ENCODE measurements at places on chromosomes 3 and 15.

GRCh38 chr3:14543446-14543845 lies 3.3 kb upstream of the GRIP2 start:
- no peak for DNase-seq

GRCh38 chr15:70244978-70245542 lies 147.3 kb upstream of the TLE3 start:
- no peak for DNase-seq

DNA sequence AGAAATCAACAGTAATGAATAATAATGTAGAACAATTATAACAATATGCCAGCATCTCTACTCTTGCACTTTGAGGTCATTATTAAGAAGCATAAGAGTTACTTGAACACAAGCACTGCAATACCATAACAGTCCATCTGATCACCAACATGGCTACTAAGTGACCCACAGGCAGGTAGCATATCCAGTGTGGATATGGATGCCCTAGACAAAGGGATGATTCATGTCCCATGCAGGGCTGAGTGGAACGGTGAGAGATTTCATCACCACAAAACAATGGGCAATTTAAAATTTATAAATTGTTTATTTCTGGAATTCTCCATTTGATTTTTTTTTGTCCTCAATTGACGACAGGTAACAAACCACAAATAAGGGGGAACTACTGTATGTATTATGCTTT lies 107.7 kb upstream of the TSC22D2 start:
- peak; percentile 21 for DNase-seq

DNA sequence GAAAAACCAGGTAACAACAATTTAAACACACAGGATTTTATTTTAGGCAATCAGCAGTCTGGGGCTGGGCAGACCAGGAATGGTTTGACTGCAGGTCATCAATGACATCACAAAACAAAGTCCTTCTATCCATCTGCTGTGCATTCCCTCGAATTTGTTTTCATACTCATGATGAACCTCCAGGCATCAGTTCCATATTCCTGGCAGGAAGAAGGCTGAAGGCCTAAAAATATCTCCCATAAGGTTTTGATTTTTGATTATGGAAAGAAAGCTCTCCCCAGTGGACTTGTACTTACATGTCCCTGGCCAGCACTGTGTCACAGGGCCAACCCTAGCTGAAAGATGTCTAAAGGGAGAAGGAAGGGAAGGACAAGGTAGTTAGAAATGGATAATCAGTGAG lies 107.4 kb downstream of the PEAK1 start:
- peak; percentile 64 for DNase-seq

- no peak for DNase-seq
Observed at GRCh38 chr3:17195192-17195611, 310.4 kb downstream of the PLCL2 start.

GRCh38 chr3:167843886-167844285 lies 108.4 kb downstream of the SERPINI1 start:
- no peak for DNase-seq

DNA sequence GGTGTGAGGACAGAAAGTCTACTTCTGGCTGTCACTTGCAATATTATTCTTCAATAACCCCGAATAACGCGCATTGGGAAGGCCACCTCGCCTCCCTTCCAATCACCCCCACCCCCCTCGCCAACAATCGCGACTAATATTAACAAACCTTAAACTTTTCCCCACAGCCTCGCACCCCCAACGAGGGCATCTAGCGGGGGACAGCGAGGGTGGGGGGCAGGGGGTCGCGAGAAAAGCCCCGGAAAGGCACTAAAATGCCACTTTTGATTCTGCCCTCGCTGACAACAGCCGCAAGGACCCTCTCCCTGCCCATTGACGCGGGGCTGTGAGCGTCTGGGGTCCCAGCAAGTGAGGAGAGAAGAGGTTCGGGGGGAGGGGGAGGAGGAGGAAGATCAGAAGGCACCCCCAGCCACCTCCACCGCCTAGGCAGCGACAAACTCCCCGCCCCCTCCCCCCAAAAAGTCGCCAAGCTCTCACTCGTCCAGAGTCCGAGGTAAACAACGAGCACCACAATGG lies 868 bp downstream of the SATB1 start:
- DNase-seq = peak; percentile 1

GRCh38 chr3:25257026-25257425 lies 171.0 kb upstream of the RARB start:
- peak; percentile 84 for DNase-seq

GRCh38 chr3:131018970-131019369 lies 7.7 kb downstream of the ASTE1 start:
- DNase-seq = no peak

GRCh38 chr15:63917588-63918316 lies 84.0 kb upstream of the HERC1 start:
- DNase-seq = no peak

GRCh38 chr3:196694202-196694638 lies 17.8 kb downstream of the CEP19 start:
- DNase-seq = no peak

- peak; percentile 54 for DNase-seq
Observed at GRCh38 chr3:128499724-128500275, 6.8 kb upstream of the GATA2 start.

DNA sequence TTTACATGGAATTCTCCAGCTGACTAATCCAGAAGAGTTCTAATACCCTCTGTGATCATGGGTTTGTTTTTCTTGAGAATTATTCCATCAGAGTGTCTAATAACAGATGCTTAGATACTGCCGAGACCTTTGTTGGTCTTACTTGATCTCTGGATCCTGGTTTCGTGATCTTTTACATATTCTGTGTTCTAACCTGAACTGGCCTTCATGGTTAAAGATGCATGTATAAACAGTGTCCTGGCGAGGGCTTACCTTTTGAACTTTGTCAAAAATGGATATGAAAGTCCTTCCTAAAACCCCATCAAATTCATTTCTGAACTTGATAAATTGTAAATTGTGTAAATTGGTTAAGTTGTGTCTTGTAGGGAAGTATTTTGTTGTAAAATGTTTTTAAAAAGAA lies 24.8 kb downstream of the UBE2Q2 start:
- DNase-seq = no peak

- peak; percentile 9 for DNase-seq
Observed at GRCh38 chr3:61422945-61423673, 138.3 kb upstream of the PTPRG start.

DNA sequence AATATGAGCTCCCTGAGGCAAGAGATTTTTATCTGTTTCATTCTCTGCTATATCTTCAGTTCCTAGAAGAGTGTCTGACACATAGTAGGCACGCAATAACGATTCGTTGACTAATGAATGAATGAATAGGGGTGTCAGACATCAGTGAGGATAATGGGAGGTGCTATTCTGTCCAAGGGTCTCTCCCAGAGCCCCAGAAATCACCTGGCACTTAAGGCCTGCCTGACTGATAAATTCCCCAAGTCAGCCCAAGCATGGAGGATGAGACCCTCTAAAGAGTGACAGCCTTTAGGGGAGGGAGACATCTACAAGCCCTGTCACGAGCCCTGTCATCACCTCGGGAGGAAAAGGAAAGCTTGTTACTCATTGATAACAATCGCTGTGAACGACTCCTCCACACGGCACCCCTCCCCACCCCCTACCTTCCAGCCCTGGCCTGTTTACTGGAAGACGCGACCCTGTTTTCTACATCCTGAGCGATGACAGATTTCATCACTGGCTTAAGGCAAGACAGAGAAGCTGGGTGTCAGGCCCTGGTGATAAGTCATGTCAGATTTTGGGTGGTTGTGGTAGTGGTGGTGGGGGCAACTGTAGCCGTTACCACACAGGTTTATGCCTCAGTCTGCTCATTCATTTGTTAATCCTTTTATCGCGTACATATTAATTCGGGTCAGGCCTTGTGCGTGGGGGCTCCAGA lies 23.1 kb downstream of the BHLHE40 start:
- DNase-seq = peak; percentile 30

DNA sequence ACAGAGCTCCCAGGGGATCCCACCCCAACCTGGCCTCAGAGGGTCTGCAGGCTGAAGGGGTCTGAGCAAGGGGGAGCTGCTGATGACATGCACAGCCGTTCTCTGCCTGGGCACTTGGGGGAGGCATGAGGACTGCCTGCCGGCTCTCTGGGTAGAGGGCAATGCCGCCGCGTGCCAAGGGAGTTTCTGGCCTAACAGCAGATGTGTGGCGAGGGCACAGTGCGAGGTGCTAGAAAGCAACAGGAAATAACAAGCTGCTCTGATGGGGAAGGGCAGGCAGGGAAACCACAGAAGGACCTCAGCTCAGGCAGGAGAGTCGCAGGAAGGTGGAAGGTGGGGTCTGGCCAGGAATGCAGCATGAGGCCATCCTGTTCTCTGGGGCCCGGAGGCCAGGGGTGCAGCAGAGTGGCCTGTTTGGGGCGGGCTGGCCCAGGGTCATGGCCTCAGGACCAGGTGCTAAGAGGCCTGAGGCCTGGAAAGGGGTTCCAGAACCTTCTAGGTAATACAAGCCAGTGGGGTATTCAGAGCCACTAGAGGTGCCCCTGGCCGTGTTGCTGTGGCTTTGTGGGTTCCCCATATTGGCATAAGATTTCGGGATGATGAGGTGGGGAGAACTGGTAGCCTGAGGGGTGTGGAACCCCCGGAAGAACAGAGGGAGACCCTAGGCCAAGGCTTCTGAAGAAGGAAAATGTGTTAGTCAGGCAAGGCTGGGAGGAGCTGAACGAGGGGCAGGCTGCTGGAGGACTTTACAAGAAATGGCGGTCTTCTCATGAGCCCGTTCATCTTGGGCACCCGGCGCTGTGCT lies 41.2 kb downstream of the RGMA start:
- no peak for DNase-seq

GRCh38 chr3:195256639-195257453 lies 14.1 kb downstream of the XXYLT1 start:
- DNase-seq = no peak

DNA sequence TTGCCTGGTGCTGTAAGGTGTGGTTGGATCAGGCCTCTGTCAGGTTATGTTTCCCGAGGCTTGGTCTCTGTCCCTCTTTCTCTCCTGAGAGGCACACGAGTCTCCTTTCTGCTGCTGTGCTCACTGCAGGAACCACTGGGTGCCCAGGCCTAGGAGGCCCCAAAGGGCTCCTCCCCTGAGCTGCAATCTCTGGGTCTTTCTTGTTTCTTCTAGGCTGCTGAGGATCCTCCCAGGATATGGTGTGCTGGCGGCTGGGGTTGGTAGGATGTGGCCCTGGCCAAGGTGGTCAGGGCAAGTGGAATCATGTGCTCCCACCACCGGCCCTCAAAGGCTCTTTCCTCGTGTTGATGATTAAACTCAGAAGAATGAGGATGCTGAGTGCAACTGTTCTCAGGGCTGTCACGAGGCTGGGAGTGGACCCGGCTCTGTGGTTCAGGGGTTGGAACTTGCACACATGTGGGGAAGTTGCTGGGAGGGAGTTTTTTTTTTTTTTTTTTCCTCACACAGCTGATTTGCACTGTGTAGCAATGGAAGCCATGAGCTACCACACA lies 43.6 kb upstream of the CTSH start:
- DNase-seq = peak; percentile 96

- DNase-seq = no peak
Observed at GRCh38 chr15:31373970-31374369, 47.3 kb downstream of the KLF13 start.

GRCh38 chr3:106255870-106256248 lies 387.0 kb upstream of the CBLB start:
- no peak for DNase-seq

GRCh38 chr3:194884649-194885315 lies 199.1 kb downstream of the FAM43A start:
- peak; percentile 23 for DNase-seq

- peak; percentile 96 for DNase-seq
Observed at GRCh38 chr3:150292891-150293290, 115.2 kb upstream of the TSC22D2 start.

GRCh38 chr3:42013691-42014457 lies 52.0 kb upstream of the ULK4 start:
- DNase-seq = no peak

DNA sequence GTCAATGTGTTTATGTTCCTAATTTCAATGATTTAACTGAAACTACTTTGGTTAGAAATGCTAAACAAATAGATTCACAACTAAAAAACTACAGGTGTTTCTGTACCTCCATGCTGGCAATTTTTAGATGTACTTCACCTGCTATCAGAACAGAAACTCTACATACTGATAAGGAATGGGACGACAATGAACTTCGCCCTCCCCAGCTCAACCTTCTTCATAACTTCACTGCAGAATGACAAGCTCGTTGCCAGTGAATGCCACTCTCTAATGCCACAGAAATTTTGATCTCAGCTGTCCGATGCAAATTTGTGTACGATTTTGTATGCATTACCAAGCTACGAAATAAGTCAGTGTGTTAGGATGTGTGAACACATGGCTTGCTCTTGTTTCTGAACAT lies 133.4 kb downstream of the FOXP1 start:
- DNase-seq = no peak

DNA sequence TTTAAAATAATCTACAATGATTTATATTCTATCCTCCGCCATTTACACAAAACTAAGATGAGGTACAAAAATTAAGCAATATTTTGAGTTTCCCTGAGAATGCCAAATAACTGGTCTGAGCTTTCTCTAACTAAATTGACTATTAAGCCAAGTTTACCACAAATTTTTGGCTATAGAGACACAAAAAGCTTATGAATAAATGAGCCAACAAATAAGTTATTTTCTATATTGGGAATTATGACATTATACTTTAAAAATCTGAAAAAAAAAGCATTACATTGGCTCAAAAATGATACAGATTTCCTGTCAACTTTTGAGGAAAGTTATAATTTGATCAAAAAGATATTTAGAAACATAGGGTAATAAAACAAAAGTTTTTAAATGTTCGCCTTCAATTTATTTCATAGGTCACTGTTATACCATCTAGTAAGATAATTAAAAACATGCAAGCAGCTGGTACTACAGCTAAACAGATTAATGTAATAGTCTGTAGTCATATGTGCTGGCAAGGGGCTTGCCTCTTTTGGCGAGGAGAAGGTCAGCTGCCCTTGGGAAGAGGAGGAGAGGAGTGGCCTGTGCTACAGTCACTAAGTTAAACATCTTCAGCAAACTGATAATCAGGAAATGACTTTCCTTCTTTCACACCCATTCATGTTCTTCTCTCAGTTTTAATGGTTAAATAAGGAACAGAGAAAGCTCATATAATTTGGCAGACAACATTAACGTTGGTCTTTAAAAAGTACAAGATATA lies 318.5 kb downstream of the TBC1D5 start:
- DNase-seq = peak; percentile 14

GRCh38 chr3:53728606-53729005 lies 117.6 kb downstream of the CHDH start:
- DNase-seq = peak; percentile 29

- DNase-seq = no peak
Observed at GRCh38 chr15:90018216-90018831, 17.2 kb downstream of the ZNF710 start.

- peak; percentile 14 for DNase-seq
Observed at GRCh38 chr3:162302983-162303624, 806.5 kb downstream of the OTOL1 start.

DNA sequence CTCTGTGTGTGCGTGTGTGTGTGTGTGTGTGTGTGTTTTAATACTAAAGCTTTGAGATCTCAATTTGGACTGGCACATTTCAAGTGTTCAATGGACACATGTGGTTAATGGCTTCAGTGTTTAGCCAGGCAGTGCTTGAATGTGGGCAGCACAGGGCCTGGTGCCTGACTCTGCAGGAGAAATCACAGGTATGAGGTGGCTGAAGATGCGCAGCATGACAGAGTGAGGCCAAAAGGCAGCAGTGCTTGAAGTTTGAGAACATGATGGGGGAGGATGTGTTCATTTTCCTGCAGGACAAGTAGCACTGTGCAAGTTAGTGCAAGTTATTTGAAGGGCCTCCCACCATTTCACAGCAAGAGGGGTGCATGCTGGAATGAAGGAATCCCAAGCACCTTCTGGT lies 620.5 kb upstream of the TBL1XR1 start:
- DNase-seq = no peak
